ENCODE measurements at places on chromosomes 1 and 21.

GRCh38 chr1:167171286-167171929 lies 49.3 kb upstream of the POU2F1 start:
- DNase-seq: no peak

DNA sequence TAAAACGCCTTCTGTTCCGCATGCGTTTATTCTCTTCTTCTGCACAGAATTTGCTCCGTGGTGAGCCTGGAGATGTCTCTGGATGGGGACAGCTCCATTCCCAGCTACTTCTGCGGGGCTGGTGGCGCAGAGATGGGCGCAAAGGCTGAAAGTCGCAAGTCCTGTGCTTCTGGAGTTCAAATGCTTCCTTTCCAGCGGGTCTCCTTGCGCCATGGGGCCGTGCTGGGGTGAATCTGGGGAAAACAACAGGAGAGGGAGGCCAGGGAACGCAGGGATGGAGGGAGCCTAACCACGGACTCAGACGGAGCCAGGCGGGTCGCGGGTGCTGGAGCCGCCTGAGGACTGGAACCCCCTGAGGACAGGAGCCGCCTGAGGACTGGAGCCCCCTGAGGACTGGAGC lies 2.9 kb upstream of the OR2T12 start:
- no peak for DNase-seq

- DNase-seq: no peak
Measured at GRCh38 chr1:200346700-200347099, 63.1 kb downstream of the ZNF281 start.

- no peak for DNase-seq
Measured at GRCh38 chr1:186878356-186878755, 49.6 kb downstream of the PLA2G4A start.

DNA sequence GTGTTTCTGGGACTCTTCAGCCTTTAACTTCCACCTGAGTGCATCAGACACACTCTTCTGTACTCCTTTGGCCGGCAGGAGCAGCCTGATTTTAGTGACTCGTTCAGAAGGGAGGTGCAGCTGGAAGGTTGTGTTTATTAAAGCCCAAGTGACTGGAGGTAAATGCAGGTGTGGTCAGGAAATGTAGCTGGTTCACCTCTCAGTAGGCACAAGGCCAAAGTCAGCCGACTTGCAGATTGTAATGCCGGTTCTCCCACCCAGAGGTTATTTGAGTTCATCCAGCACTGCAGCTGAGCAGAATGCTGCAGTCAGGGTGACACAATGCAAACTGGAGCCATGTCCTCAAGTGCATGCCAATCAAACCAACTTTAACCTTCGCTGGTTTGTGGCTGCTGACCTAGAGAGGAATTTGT lies 91.5 kb downstream of the SPATA46 start:
- DNase-seq: no peak

GRCh38 chr1:41633764-41634163 lies 149.3 kb upstream of the EDN2 start:
- no peak for DNase-seq

GRCh38 chr1:63642901-63643300 lies 49.7 kb downstream of the PGM1 start:
- no peak for DNase-seq

DNA sequence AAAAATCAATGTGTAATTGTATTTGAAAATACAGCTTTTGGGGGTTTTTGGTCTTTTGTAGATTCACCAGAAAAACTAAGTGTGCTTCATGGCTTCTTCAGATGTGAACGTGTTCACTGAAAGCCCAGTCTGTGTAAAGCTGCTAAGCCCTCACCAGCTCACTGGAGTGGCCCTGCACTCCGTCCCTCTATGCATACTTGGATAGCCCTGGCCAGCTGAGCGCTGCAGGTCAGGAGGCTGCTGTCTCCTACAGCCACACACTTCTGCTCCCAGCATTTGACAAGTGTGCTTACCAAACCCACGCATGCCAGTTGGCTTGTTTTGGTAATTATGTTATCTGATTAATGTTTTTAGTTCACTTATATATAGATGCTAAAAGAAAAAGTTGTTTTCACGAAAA lies 163.5 kb downstream of the TLR5 start:
- no peak for DNase-seq

DNA sequence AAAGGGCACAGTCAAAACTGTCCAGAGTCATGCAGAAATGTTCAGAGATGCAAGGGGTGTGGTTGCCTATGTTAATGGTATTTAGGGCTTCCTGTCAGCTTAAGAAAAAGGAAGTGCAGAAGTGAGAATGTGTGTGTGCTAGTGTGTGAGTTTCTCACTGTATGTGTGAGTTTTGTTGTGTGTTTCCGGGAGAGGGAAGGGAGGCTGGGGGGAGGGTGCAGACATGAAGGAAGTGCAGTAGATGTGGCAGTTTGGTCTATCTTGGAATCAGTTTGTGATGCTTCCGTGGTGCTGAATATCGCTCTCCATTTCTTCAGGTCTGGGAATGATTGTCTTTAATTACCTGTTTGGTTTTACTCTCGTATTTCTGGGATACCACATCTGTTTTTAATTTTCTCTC lies 16.5 kb upstream of the ATP6V1G3 start:
- peak; percentile 39 for DNase-seq

DNA sequence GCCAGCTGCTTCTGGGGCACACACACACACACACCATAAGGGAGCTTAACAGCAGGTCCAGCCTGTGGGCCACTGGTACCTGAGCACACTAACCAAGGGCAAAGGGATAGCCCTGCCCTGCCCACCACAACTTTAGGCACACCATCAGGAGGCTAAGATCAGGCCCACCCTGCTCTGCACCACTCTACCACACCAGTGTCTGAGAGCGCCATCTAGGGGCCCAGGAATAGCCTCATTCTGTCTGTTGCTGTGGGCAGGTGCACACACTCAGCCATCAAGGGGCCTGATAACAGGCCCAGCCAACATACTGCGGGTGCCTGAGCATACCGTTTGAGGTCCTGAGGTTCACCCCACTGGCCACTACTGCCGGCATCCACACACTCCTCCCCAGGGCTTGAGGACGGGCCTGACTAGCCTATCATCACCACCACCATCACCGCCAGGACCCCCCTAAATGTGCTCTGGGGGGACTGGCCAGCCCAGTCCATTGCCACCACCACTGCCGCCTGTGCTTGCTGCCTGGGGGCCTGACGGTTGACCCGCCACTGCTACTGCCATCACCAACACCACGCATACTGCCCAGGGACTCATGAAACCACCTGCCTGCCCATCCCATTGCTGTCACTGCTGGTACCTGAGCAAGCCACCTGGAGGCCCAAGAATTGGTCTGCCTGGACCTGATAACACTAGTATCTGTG lies 31.3 kb downstream of the NSL1 start:
- DNase-seq: no peak

GRCh38 chr1:36822648-36823047 lies 211.7 kb downstream of the GRIK3 start:
- DNase-seq: no peak
